Esophagus mucosa (tissue), 1 donor: ENCODE measurements at places on chromosomes 16 and 17. TPM values are rescaled to one million over a fixed set of nuclear protein-coding genes. Genes with fewer than 3 reads are reported as not detected.

The SEPTIN12 gene
- total RNA-seq: not detected

The TBC1D28 gene
- not detected for total RNA-seq

The CNOT1 gene
- total RNA-seq: 196 TPM

The CACNG5 gene
- total RNA-seq: not detected

The TP53 gene
- total RNA-seq: 74.1 TPM
